Fibroblast of skin of right biceps (primary cell): ENCODE measurements at places on chromosomes 3 and 15.
A peak's percentile ranks its signal among the peaks of the same experiment; 100 is the strongest.

GRCh38 chr15:42152921-42153698, 3.3 kb downstream of the PLA2G4F start:
- DNase-seq: no peak

DNA sequence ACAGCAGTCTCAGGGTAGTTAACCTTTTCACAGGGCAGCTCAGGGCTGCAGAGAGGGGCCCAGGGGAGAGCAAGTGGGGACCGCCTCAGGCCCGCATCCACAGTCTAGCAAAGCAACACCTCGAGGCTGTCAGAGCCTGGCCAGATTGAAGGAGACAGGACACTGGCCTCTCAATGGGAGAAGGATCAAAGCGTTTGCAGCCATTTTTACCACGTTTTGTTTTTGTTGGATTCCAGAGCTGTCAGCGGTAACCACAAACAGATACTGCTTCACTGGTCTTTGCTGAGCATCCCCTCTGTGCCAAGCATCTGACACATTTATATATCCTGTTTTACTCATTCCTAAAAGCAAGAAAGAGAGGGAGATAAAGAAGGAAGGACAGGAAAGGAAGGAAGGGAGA, 153.8 kb downstream of the SHQ1 start:
- peak; percentile 56 for DNase-seq

- peak; percentile 43 for DNase-seq
Observed at GRCh38 chr15:39851500-39852092, 68.5 kb downstream of the GPR176 start.

DNA sequence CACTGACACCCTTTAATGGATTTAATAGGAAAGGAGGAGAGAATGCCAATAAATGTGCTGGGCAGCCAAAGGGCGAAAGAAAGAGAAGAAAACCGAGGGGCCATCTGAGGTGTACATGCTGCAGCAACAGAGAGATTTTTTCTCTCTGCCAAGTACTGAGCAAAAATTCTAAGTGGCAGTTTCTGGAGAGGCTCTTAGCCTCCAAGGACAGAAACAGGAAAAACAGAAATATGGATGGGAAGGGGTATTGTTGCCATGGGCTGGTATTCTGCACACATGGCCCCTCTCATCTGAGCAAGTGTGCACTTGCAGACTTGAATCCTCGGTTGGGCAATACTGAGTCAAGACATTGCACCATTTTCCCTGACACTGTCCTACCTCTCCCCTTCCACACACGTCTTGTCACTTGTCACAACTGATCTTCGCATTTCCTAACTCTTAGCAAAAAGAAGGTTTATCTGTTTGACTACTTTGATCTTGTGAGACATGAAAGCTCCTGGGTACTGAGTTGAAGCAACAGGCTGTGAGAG, 73.9 kb downstream of the PRICKLE2 start:
- no peak for DNase-seq

DNA sequence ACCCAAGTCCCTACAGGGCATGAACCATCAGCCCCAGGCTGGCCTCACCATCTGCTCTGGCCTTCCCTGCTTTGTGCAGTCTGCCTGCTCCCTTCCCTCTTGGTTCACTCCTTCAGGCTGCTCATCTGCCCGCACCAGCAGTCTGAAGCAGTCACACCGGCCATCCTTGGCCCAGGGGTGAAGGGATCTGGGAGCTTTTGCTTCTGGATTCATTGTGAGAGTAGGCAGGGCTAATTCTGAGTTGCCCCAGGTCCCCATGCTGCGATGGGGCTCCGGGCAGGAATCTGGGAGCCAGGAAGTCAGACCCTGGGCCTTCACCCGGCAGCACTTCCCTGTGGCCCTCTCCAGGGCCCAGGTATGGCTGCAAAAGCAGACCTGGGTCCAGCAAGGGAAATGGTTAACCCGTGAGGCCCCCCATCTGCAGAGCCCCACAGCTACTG, 99.7 kb downstream of the VGLL4 start:
- no peak for DNase-seq

GRCh38 chr3:79844176-79844575, 76.4 kb upstream of the ROBO1 start:
- no peak for DNase-seq

- DNase-seq: peak; percentile 81
Observed at GRCh38 chr3:88038566-88038965, 20.2 kb downstream of the CGGBP1 start.

GRCh38 chr3:167691366-167691765, 37.6 kb upstream of the WDR49 start:
- DNase-seq: peak; percentile 51

- peak; percentile 91 for DNase-seq
Observed at GRCh38 chr3:128794067-128794768, 68.2 kb downstream of the RAB7A start.

- DNase-seq: no peak
Observed at GRCh38 chr15:23516866-23517265, 48.6 kb upstream of the MKRN3 start.

DNA sequence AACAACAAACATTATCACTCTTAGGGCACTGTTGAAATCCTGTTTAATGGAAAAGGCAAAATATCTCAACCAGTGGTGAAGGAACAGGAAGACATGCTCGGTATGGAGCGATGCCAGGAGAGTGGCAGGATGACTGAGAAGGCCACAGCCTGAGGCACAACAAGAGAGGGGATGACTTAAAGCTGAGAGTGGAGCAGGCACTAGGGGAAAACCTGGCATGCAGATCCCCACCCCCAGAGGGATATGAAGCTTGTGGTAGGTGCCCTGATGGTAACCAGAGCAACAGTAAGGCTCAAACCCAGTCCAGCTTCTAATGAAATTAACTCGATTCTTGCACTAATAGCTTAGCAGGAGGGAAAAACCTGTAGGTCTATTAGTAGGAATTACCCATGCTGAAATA, 40.4 kb downstream of the LYSMD4 start:
- DNase-seq: peak; percentile 13

DNA sequence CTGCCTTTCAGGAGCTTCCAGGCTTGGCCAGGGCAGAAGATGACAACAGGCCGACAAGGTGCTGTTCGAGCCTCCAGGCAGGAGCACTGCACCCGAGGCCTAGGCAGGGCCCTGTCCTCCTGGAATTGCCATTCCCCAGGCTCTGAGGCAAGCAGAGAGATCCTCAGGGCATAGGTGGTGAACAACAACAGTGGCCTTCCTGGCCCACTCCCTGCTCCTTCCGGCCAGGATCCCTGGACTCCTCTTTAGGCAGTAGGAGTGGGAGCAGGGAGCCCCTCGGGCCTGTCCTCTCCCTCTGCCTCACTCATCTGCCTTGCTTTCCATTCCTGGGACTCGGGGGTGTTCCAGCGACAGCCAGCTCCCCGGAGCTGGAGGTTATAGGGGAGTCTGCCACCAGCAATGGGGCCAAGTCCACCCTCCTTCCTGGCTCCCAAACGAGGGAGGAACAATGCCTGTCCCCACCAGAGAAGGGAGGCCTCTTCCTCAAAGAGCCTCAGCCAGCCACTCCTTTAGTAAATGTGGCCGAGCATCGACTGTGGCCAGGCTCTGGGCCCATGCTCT, 135.0 kb downstream of the NUP210 start:
- no peak for DNase-seq

DNA sequence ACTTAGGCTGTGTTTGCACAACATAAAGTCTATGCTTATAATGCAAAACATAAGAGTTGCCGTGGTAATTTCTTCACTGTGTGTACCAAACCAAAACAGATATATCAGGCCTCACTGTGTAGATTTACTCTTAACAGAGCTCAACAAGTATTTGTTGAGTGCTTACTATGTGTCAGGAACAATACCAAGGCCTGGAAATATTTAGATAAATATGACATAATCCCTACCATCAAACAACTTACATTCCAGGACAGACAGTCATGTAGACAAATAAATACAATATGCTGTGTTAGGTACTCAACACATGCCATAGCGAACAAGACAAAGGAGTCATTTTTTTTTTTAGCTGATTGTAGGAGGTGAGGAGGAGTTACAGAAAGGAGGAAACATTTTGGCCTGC, 554.0 kb downstream of the NSUN3 start:
- peak; percentile 1 for DNase-seq

GRCh38 chr15:67570875-67571647, 28.6 kb downstream of the MAP2K5 start:
- no peak for DNase-seq

- no peak for DNase-seq
Observed at GRCh38 chr3:15861163-15861562, 63.4 kb upstream of the ANKRD28 start.

DNA sequence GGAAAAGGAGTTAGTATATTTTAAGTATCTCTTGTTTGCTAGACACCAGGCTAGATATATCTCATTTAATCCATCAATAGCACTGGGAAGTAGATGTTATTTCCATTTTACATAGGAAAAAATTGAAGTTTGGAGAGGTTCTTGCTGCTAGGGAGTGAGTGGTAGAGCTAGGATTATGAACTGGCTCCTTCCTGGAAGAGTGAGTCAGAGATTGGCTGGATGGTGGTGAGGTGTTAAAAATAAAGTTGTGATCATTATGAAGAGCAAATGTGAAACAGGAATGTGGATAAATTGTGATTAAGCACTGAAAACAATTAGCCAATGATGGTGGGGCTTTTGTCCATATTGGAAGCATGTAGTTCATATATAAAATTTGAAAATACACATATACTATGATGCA, 234.2 kb downstream of the WNT5A start:
- DNase-seq: peak; percentile 53

DNA sequence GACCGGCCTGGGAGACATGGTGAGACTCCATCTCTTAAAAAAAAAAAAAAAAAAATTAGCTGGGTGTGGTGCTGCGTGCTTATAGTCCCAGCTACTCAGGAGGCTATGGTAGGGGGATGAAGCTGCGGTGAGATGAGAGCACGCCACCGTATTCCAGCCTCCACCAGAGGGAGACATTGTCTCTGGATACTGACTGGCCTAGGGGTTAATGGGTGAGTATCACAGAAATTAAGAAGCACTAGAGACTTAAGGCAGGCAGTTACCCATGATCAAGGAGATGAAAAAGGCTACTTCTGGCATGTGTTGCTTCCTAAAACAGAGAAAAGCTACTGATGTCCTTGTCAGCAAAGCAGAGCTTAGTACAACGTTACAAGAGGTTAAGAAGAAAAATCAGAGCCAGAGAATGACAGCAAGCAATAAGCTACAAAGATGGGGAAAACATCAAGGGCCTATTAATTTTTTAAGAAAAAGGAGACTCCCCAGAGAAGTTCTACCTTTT, 8.6 kb downstream of the TFRC start:
- DNase-seq: peak; percentile 55

DNA sequence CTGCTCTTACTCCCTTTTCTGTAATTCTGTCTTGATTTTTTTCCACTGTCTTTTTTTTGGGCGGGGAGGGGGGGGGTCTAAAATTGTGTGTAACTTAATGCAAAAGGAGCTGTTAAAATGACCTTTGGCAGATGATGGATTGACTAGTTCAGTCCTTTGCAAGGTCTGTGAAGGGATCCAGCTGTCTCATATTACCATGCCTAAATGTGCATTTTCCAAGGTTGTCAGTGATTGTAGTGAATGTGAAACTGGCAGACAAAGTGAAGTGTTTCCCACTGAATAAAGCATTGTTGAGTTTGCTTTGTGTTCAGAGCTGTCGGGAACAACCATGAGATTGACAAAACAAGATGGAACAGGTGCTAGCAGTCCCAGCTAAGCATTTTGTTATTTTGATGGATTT, 110.1 kb upstream of the SKOR1 start:
- no peak for DNase-seq
